ENCODE measurements at places on chromosomes 4 and X.

DNA sequence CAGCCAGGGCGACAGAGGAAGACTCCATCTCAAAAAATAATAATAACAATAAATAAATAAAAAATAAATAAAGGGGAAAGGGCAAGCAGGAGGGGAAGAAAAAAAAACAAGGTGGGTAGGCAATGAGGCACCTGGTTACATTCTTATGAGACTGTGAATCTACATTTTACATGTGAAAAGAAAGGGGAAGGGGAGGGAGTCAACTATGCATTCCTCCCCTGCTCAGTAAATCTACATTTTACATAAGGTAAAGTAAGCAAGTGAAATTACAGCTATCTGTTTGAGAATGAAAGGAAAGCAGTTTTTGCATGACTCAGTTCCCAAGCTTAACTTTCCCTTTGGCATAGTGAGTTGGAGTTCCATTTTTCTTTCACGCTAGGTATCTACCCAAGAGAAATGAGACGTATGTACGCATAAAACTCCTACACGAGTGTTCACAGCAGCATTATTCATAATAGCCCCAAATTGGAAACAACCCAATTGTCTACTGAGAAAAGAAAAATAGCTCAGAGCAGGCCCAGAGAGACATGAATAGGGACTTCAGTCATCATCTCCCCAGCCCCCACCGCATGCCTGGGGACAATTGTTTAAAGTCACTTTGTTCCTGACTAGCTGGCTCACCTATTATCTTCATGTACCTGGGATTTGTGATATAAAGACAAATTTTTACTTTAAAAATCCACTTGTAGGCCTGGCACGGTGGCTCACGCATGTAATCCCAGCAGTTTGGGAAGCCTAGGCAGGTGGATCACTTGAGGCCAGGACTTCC, 52.4 kb downstream of the DDX3X start:
- H3K4me1 ChIP-seq, result no peaks in the 10 kb centered on the region
- H3K27me3 ChIP-seq, result no peaks in the 10 kb centered on the region
- H3K27ac ChIP-seq, result no peak overlapping the region

DNA sequence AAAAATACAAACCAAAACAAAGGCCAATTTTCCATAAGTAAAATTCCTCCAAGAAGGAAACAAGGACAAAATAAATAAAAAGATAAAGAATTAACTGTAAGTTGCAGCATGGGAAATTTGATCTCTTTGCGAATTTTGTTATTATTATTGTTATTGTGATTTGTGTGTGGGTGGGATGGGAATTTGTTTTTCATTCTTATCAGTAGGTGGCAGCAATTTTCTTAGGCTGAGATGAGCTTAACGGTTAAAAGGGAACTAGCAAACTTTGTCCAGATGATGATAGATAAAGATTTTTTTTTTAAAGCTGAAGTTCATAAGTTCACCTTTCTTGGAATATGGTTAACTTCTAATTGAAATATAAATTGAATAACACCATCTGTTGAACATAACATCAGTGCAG, 83.2 kb upstream of the IL1RAPL2 start:
- no peaks in the 10 kb centered on the region for H3K36me3 ChIP-seq
- no peak overlapping the region for H3K4me3 ChIP-seq
- no peak for ATAC-seq
- no peaks in the 10 kb centered on the region for H3K4me1 ChIP-seq
- H3K27me3 ChIP-seq, result no peaks in the 10 kb centered on the region
- no peak overlapping the region for H3K27ac ChIP-seq

GRCh38 chrX:119177278-119177677, 49.7 kb upstream of the KIAA1210 start:
- H3K27me3 ChIP-seq, result no peaks in the 10 kb centered on the region
- H3K36me3 ChIP-seq, result no peaks in the 10 kb centered on the region
- H3K27ac ChIP-seq, result no peak overlapping the region
- ATAC-seq, result no peak
- no peak overlapping the region for H3K4me3 ChIP-seq

DNA sequence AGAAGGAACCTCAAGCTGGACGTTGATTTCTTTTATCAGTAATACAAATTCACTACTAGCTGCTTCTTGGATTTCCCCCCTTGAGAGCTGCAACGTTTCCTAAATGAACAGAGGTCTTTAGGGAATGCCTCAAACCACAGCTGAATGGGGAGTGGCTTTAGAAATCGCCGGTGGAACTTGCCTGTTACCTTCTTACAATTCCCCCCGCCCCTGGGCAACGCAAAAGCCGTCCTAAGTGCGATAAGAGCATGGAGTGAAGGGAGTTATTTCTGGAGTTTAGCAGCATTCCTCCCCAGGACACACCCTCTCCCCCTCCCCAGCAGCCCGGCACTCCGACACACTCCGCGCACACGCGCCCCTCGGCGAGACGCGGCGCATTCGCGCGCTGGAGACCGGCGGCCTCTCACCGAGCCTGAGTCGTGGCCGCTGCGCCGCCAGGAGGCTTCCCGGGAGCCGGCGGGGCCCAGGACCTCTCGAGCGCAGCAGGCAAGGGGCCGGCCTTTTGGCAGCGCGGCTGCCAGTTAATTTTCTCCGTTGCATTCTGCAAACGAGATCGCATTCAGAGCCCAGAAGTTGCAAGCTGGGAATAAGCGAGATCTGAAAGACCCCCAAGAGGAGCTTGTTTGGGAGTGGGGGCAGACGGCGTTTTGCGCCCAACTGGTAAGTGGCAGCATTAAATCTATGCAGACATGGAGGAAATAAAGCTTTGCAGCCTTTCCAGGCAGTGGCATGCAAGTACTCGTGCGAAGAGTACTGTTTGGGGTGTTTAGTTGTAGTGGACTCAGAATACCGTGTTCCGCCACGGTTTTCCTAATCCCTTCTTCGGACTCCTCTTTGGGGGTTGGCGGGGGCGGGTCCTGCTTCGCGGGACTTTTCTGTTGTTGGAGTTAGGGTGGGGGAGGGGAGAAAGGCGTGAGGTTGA, 134.7 kb downstream of the PALLD start:
- H3K27ac ChIP-seq, result peak overlapping the region; percentile 81
- no peaks in the 10 kb centered on the region for H3K36me3 ChIP-seq
- ATAC-seq, result peak; percentile 87
- peak overlapping the region; percentile 68 for H3K4me3 ChIP-seq
- H3K27me3 ChIP-seq, result no peaks in the 10 kb centered on the region

DNA sequence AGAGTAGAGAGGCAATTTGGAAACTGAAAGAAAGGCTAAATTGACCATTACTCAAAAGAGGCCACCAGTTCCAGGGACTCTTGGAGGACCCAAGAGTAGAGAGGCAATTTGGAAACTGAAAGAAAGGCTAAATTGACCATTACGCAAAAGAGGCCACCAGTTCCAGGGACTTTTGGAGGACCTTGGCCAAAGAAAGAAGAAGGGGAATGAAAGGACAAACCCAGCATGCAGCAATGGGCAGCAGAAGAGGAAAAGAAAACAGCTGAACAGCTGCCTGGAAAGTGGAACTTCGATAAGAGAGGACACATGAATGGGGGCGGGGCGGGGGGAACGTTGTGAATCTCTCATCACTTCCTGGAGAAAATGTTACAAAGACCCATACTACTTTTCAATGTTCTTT, 80.8 kb downstream of the PALLD start:
- no peaks in the 10 kb centered on the region for H3K4me1 ChIP-seq
- no peak overlapping the region for H3K4me3 ChIP-seq
- no peak overlapping the region for H3K27ac ChIP-seq
- no peaks in the 10 kb centered on the region for H3K36me3 ChIP-seq

DNA sequence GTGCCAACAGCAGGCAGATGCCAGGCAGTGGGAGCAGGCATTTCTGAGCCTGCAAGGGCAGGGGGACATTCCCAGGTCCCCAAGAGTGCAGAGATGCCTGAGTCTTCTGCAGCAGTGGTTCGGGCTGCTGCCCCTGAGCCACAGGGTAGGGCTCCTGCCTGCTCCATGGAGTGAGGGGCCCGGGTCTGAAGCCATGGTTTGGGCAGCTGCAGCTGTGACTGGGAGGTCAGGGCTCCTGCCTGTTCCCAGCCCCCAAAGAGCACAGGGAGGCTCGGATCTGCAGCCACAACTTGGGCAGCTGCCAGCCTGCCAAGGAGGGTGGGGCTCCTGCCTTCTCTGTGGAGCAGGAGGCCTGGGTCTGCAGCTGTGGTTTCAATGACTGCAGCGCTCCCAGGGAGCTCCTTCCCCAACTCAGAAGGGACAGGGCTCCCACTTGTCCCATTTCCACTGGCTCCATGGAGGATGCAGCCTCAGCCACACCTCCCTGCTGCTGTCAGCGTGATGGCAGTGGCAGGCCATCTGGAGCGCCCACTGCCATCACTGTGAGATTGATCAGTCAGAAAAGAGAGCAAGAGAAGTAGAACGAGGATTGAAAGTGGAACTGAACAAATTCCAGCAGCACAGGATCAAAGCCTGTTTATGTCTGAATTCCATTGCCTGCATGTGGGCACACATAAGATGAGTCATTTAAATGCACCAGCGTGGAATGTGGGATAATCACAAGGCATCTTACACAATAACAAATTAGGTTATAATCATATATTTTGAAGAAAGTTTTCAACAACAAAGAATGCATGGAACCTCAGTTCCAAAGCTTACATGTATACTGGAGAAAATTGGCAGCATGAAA, 93.1 kb upstream of the CXorf51A start:
- H3K4me1 ChIP-seq, result no peaks in the 10 kb centered on the region
- no peaks in the 10 kb centered on the region for H3K27me3 ChIP-seq
- H3K36me3 ChIP-seq, result no peaks in the 10 kb centered on the region
- ATAC-seq, result no peak

DNA sequence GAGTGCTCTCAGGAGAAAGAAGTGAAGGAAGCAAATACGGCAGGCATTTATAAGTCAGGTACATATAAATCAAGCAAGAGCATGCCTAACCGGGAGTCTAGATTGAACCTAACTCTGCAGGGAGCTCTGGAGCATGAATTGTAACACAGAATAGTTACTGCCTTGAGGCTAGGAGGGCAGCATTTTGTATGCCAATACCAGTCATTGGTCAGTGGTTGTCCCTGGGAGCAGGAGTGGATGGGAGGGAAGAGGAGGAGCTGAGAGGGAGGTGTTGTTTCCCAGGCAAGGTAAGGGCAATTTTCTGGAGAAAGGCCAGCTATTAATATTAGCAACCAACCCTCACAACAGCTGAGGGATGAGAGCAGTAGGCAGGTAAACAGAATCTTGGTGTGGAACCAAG, 224.7 kb upstream of the DCAF8L1 start:
- H3K36me3 ChIP-seq, result no peaks in the 10 kb centered on the region

DNA sequence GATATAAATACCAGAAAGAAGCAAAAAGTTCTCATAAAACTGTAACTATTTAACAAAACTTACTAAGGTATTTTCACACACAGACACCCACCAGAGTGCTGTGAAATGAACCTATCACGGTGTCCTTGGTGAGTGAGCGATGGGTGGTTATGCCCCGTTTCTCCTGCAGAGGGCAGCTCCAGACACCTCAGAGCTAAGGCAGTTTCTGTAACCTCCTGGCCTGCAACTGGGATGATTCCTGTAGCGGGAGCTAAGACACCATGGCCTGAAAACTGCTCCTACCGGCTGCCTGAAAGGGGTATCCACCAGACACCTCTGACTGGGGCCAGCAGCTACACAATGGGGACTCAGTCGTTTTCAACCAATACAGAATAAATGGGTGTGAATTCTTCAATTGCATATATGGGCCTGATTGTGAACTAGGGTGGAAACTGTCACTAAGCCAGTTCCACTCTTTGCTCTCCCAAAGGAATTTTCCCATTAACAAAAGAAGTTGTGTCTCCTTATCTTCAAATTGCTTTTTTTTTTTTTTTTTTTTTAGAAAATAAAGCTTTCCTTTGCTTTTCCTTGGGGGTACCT, 2375.8 kb upstream of the TENM3 start:
- no peaks in the 10 kb centered on the region for H3K27me3 ChIP-seq
- H3K4me3 ChIP-seq, result no peak overlapping the region
- no peaks in the 10 kb centered on the region for H3K4me1 ChIP-seq
- H3K27ac ChIP-seq, result no peak overlapping the region
- ATAC-seq, result no peak

GRCh38 chr4:113563691-113564378, 197.7 kb downstream of the CAMK2D start:
- no peak overlapping the region for H3K4me3 ChIP-seq
- H3K27ac ChIP-seq, result no peak overlapping the region
- no peaks in the 10 kb centered on the region for H3K27me3 ChIP-seq
- H3K4me1 ChIP-seq, result no peaks in the 10 kb centered on the region
- no peaks in the 10 kb centered on the region for H3K36me3 ChIP-seq

- H3K4me1 ChIP-seq, result no peaks in the 10 kb centered on the region
- no peak for ATAC-seq
- no peak overlapping the region for H3K27ac ChIP-seq
Measured at GRCh38 chrX:77962068-77962902, 7.2 kb downstream of the PGAM4 start.

GRCh38 chr4:44257461-44257860, 191.1 kb downstream of the KCTD8 start:
- ATAC-seq, result no peak
- H3K27me3 ChIP-seq, result no peaks in the 10 kb centered on the region
- no peak overlapping the region for H3K27ac ChIP-seq
- H3K4me1 ChIP-seq, result no peaks in the 10 kb centered on the region

DNA sequence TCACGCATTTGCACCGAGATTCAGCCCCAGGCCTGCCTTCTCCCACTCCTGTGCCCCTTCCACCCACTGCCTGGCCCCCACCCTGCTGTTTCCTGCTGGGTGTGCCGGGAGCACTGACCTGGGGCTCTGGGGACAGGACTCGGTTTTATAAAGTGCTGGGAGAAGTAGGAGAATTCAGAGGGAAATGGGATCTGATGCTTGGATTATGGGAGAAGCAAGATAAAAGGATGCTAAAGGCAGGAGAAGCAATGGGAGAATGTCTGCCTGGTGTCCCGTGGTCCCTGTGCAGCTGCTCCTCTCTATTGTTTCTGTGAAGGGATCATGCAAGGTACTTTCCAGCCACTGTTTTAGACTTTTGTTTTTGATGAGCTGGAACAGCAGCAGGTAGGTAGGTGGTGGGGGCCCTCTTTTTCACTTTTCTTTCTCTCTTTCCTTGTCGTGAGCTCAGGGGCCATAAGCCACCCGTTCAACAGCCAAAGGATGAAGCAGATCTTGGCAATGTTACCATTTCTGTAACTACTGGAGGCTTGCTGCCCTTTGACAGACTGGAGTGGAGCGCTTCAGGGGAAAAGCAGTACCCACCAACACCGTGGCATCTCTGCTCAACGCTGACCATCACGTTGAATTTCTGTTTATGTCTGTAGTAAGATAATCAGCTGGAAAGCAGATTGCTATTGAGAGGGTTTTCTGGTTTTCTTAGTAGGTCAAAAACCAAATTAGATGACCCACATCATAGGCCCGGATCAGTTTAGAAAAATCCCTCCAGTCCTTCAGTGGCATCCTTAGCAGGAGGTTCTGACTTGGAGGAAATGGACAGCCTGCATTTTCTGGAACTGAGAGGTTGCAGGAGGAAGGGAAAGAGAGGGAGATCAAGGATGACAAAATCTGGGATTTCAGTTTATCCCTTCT, 63.8 kb upstream of the ENPP6 start:
- H3K4me1 ChIP-seq, result peaks cover 5% of the 10 kb centered on the region
- H3K27ac ChIP-seq, result no peak overlapping the region
- no peak for ATAC-seq
- H3K27me3 ChIP-seq, result no peaks in the 10 kb centered on the region
- H3K36me3 ChIP-seq, result no peaks in the 10 kb centered on the region

- H3K4me3 ChIP-seq, result no peak overlapping the region
- no peak overlapping the region for H3K27ac ChIP-seq
- ATAC-seq, result no peak
- H3K27me3 ChIP-seq, result peaks cover 50% of the 10 kb centered on the region
Measured at GRCh38 chr4:1569461-1570151, 114.5 kb downstream of the FAM53A start.
